Hepatocyte (in vitro differentiated cells): ENCODE measurements at places on chromosomes 13 and 19.

DNA sequence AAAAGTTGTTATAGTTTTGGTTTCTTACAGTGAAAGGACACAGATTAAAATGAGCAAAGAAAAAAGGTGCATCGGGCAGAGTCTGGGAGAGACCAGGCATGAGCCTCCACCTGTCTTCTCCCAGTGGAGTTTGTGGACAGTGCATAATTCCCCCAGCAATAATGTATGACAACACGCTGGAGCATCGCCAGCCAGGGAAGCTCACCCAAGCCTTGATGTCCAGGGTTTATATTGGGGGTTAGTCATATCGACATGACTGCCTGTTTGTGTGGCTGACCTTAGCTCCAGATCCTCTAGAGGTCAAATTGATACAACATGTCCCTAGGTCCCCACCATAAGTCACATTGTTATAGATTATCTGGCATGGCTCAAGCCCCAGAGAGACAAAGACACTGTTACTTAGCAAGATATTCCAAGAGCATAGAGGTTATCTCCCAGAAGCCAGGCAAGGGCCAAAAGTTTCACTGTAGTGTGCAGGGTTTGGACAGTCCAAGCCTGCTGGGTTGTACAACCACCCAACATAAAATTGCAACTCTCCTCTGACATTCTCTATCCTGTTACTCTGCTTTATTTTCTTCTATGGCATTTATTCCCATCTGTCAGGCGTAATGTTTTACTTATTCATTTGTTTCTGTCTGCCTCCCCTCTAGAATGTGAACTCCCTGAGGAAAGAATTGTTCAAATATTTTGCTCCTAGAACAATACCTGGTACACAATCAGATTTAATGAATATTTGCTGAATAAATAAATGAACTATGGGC lies 5.6 kb upstream of the KLK13 start:
- DNase-seq: no peak

- DNase-seq: no peak
Observed at GRCh38 chr19:7718668-7719067, 13.2 kb downstream of the CLEC4G start.

DNA sequence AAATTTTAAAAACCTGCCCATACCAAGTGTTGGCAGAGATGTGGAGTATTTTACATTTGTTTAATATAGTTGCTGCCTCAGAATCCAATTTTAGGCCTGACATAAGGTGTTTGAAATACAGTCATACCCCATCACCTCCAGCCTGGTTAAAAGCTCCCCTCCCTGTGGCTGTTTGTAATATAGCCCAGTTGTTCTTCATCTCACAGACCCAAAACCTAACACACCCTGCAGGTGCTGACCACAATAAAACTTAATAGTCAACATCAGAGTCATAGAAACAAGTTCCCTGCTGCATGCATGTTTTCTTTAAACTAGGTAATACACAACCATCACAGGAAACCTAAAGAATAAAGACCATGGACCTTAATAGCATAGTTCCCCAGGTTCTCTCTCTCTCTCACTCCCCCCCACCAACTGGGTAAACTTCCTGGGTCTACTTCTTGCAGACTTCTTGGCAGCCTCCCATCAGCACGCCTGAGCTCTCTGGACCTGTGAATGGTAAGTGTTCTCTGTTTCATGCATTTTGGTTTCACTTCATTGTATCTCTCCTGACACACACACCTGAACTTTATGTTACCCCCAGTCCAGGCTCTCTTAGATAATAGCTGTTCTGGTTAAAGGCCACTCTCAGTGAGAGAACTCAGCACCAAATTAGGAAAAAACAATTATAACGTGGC lies 1369.9 kb downstream of the EFNB2 start:
- DNase-seq: no peak

DNA sequence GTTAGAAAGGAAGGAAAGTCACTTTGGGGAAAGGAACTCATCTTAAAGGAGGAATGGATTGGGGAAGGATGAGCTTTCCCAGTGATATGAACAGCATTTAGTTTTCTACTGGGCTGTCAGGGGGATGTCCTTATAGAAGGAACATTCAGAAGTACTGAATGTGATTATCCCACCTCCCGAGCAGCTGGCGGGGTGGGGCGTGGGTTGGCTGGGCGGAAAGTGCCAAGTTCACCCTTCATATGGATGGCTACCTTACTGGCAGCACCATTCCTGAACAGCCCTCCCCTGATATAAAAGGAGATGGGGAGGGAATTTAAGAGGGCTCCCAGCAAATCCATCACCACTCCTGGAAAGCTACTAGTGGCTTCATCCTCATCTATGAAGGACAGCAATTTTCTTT lies 190.7 kb downstream of the DNAJC15 start:
- DNase-seq: no peak

DNA sequence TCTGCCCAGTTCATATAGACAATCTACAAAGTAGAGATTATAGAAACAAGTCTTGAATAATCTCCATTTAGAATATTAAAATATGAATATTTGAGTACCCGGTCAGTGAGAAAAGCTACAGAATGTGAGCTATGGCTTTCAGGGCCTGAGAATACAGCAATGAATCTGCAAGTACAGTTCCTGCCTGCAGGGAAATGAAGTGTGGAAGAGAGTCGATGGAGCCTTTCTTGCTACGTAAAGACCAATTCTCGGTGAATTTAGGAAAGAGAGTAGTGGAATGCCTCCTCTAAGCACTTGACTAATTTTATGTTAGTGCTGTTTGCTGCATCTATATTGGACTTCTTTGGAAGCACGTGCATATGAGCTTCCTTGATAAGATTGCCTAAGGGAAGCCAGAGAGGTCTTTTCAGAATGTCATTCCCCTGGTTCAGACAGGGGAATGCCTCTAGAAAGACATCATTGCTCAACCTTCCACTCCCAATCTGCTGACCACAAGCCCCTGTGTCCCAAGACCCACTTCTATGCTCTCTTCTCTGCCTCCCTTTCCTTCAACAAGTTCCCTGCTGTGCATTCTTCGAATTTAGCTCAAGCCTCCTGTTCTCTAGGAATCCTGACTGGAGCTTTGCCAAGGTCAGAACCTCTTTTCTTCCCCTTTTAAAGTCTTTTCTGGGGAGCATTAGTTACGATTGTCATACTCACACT lies 41.9 kb downstream of the GPC6 start:
- no peak for DNase-seq

- DNase-seq: no peak
Observed at GRCh38 chr19:53657778-53658177, 26.0 kb downstream of the DPRX start.

GRCh38 chr19:38685666-38686529 lies 38.4 kb downstream of the ACTN4 start:
- DNase-seq: peak; percentile 65

- DNase-seq: peak; percentile 90
Observed at GRCh38 chr19:46990991-46991676, 28.5 kb upstream of the NPAS1 start.

- DNase-seq: no peak
Observed at GRCh38 chr19:24046550-24046949, 40.4 kb upstream of the ZNF254 start.

GRCh38 chr13:35771898-35772297 lies 295.4 kb upstream of the MAB21L1 start:
- DNase-seq: no peak

DNA sequence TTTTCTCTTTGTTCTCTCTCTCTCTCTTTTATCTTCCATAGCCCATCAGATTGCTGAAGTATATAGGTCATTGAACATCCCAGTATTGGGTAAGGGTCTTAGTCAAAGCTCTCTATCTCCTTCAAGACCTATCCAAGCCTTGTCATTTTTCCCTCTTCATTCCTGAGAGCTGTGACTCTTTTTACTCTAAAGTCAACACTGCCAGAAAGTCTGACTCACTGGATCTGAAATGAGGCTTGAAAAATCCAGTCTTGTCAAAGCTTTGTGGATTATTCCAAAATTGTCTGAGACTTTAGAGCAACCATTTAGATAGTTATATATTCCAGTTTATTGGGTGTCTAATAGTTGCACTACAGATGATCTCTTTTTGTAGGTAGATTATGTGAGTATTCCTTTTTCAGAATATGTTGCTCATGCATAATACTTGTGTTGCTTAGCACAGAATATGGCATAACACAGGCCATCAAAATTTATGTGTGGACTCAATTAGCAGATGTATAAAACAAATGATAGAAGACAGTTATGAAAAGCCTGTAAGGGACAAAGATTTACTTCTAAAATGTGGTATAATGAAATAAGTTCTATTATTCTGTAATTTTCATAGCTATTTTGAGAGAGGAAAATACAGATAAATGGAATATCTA lies 389.3 kb upstream of the PCDH9 start:
- no peak for DNase-seq

- peak; percentile 32 for DNase-seq
Observed at GRCh38 chr13:108220041-108220440, 1.8 kb downstream of the ABHD13 start.

DNA sequence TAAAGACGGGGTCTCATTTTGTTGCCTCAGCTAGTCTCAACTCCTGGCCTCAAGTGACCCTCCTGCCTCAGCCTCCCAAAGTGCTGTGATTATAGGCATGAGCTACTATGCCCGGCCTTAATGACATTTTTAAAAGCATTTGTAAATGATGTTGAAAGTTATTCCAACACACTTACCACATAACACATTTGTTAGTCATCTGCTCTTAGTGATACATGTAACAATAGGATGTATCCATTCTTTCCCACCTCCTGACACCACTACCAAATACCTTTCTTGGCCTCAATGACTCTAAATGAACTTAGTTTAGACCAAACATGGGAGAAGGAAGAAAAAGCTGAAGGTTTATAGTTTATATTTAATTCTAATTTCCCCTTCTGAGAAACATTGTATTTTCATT lies 59.8 kb upstream of the MEDAG start:
- DNase-seq: no peak

GRCh38 chr13:71378961-71379905 lies 487.8 kb downstream of the DACH1 start:
- DNase-seq: no peak

GRCh38 chr19:15241259-15241910 lies 9.1 kb upstream of the EPHX3 start:
- no peak for DNase-seq
